ENCODE measurements at places on chromosomes 2 and 18.

DNA sequence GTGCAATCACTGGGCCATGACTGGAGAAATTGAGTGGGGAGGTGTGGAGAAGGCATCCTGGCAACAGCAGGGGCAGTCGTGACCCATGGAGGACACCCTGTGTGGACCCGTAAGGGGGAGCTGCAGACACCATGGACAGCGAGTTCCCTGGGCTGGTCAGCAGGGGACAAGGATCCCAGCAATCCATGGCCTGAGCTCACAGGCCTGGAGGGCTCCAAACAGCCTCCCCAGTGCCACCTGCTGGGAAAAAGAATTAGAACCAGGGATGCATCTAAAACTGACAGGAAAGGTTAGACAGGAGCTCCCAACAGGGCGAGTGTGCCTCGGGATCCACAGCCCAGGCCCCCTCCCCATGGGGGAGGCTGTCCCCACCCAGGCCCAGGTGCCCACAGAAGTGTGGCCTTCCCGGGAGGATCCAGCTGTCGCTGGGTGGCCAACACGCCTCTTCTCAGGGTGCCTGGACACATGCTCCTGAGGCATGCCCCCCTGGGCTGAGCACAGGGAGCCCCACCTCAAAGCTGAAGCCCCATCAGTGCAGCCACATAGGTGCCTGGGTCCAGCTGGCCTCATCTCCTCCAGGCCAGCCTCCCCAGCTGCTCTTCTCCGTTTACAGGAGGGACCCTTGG lies 20.5 kb upstream of the KIF1A start:
- DNase-seq = no peak

DNA sequence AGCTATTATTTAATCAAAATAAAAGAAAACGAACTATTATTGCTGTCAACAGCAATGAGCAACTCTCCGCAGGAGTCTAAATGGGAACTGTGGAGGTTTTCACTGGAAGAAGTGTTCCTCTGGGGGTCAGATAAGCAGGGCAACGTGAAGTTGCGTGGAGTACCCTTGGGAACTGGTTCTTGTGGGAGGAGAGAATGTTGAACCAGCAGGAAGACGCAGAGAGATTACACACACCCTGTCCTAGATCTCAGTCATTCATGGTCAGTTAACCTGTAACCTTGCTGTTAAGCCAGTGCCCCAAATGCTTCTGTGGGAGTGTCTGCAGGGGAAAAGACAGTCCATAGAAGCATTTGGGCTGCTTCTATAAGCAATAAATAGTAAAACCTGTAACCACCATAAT lies 20.4 kb upstream of the CABLES1 start:
- no peak for DNase-seq

GRCh38 chr2:190235101-190235500 lies 84.5 kb downstream of the HIBCH start:
- no peak for DNase-seq

- DNase-seq = no peak
These were observed 55.9 kb upstream of the ACYP2 start for GRCh38 chr2:54059504-54059903.

GRCh38 chr2:54546518-54546917 lies 90.4 kb downstream of the SPTBN1 start:
- DNase-seq = no peak

GRCh38 chr2:55056024-55056521 lies 5.8 kb upstream of the RTN4 start:
- DNase-seq = no peak

DNA sequence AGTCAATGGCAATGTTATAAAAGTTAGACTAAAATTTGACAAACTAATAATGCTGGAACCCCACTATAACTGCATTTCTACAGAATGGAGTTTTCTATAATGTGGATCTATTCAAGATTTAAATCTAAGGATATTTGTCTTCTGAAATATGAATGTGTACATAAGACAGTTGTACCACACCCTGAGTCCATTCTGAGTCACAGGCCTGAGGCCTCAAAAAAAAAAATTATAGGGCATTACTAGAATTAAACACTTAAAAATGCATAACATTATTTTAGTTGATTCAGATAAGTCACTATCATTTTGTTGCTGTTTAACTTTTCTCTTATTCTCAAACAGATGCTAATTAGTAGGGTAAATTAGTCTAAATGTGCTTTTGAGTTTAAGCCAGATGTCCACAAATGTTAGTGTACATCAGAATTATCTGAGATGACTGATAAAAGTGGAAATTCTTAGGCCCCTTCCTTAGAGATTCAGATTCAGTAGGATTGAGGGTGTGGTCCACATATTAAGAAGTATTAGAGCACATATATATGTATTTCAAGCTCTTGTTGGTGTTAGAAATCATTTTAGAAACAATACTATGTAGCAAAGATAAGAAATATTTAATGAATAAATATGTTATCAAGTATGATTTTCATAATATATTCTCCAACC lies 42.4 kb upstream of the COL5A2 start:
- no peak for DNase-seq

GRCh38 chr2:195898505-195899191 lies 170.0 kb downstream of the DNAH7 start:
- DNase-seq = no peak

DNA sequence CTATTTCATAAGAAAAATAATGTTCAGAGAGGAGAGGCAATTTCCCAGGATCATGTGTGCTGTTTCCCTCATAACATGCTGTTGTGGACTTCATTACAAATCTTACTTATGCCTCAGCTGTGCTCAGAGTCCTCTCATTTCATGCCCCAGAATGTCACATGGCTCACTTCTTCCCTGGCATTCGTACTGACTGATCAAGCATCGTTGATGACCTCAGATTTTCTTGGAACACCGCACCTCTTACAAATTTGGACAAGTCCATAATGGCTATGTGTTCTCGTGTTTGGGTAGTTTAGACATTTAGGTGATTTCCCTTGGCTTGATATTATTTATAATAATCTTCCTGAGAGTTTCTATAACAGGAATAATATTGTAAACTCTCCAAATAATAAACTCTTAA lies 32.9 kb downstream of the SERPINB7 start:
- DNase-seq = no peak

- DNase-seq = no peak
These were observed 28.4 kb downstream of the DNAH7 start for GRCh38 chr2:196040218-196040617.

GRCh38 chr2:225841314-225841713 lies 441.8 kb downstream of the NYAP2 start:
- DNase-seq = no peak

DNA sequence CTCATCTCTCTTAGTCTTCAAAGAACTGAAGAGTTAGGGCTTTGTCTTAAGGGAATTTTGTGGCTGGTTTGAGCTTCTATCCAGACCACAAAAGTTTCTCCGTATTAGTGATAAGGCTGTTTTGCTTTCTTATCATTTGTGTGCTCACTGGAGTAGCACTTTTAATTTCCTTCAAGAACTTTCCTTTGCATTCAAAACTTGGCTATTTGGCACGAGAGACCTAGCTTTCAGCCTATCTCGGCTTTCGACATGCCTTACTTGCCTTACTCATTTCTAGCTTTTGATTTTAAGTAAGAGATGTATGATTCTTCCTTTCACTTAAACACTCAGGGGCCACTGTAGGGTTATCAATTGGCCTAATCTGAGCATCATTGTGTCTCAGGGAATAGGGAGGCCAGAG lies 29.9 kb downstream of the HDHD2 start:
- DNase-seq = no peak

- DNase-seq = peak; percentile 89
These were observed at the start of gene GCFC2 for GRCh38 chr2:75710577-75711253. TSS of gene GCFC2 (minus strand) at chr2:75710915. CDS start at chr2:75710855, 60 bp downstream.

Measured in CD4-positive, CD25-positive, alpha-beta regulatory T cell (primary cell).